Astrocyte (in vitro differentiated cells and primary cell): ENCODE measurements at places on chromosomes 5 and 9. TPM values are rescaled to one million over a fixed set of nuclear protein-coding genes. Genes with fewer than 3 reads are reported as not detected.

Gene TMEFF1
- total RNA-seq: 10.3 and 14.8 TPM in 2 replicates

- no peak for DNase-seq
Measured at GRCh38 chr5:75734913-75735789, 17.9 kb upstream of the POC5 start.

- DNase-seq: no peak
Measured at GRCh38 chr5:24906689-24907088, 261.9 kb upstream of the CDH10 start.

- peak; percentile 44 for DNase-seq
Measured at GRCh38 chr9:81833563-81834345, 94.5 kb upstream of the SPATA31D4 start.

DNA sequence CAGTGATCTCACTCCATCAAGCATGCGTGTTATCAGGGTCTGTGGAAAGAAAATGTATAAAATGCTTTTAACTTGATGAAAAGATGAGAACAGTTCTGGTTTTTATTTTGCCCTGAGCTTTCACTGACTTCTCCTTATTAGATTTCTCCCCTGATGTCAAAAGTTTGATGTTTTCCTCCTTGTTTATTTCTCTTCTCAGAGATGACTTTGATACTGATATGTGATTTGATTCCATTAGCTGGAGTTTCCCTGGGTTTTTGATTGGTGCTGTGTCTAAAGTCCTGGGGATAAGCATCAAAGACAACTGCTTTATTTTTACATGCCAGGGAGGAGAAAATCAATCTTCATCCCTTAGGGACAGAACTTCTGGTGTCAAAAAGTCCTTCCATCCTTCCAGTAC, 510.0 kb downstream of the KCTD16 start:
- no peak for DNase-seq
